ENCODE measurements at places on chromosomes 11 and 22. TPM values are rescaled to one million over a fixed set of nuclear protein-coding genes. Genes with fewer than 3 reads are reported as not detected.

Gene TPBGL
- total RNA-seq: under 0.01 TPM

Gene MUC2
- not detected for total RNA-seq

Gene JAML
- total RNA-seq: not detected

Gene POGLUT3
- 29.9 TPM for total RNA-seq

Gene ANO1
- total RNA-seq: 0.13 TPM

Gene POTEH
- total RNA-seq: not detected

Gene RTN3
- 73.8 TPM for total RNA-seq

Gene CARNS1
- total RNA-seq: 0.19 TPM

Gene OR56A1
- not detected for total RNA-seq

Gene ZNHIT2
- 3.6 TPM for total RNA-seq

Gene TYR
- not detected for total RNA-seq

Gene MAJIN
- not detected for total RNA-seq

Gene KMT2A
- total RNA-seq: 19.1 TPM

Gene GGTLC3
- not detected for total RNA-seq

Gene SCGB1C1
- not detected for total RNA-seq

Gene NOX4
- 32.3 TPM for total RNA-seq

Gene MAPK8IP1
- total RNA-seq: 3.2 TPM

Gene OLFML1
- 0.06 TPM for total RNA-seq

Gene CRKL
- total RNA-seq: 41.6 TPM

Gene OR8A1
- not detected for total RNA-seq

Gene PYGM
- 0.44 TPM for total RNA-seq

Gene PKNOX2
- total RNA-seq: not detected

Gene B4GALNT4
- 0.16 TPM for total RNA-seq

Gene IGLL1
- total RNA-seq: not detected

Gene PGM2L1
- 47.4 TPM for total RNA-seq

Gene SCGB2A2
- total RNA-seq: not detected

Gene PUS3
- 8.3 TPM for total RNA-seq

Gene MICAL3
- total RNA-seq: 13.3 TPM

Gene HARBI1
- total RNA-seq: 4.3 TPM
